ENCODE measurements at places on chromosomes 1 and 21.
A peak's percentile ranks its signal among the peaks of the same experiment; 100 is the strongest.

DNA sequence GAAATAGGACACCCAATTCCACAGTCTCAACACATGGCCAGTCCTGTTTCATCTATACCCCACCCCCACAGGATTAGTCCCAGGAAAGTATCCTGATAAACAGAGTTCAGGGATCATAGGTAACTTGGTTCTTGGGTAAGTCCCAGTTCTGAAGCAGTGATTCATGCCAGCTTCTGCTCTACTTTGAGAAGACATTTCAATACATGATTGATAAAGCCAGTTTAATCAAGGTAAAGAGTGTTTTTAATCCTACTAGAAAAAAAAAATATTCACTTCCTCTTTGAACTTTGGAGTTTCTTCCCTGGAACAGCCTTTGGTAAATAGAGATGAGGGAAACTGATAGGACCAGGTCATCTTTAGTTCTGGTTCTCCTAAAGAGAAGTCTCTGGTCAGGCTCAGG is 142.4 kb downstream of the TLR5 start:
- no peak for DNase-seq

GRCh38 chr1:3707298-3707938 is 44.8 kb upstream of the CCDC27 start:
- no peak for DNase-seq

GRCh38 chr1:94094469-94095111 is 26.4 kb downstream of the ABCA4 start:
- DNase-seq = peak; percentile 57

- no peak for DNase-seq
Observed at GRCh38 chr1:51558375-51558924, 39.4 kb upstream of the EPS15 start.

- no peak for DNase-seq
Observed at GRCh38 chr1:202615501-202616354, 94.5 kb downstream of the SYT2 start.

- DNase-seq = no peak
Observed at GRCh38 chr21:26918323-26919079, 48.4 kb downstream of the ADAMTS5 start.

DNA sequence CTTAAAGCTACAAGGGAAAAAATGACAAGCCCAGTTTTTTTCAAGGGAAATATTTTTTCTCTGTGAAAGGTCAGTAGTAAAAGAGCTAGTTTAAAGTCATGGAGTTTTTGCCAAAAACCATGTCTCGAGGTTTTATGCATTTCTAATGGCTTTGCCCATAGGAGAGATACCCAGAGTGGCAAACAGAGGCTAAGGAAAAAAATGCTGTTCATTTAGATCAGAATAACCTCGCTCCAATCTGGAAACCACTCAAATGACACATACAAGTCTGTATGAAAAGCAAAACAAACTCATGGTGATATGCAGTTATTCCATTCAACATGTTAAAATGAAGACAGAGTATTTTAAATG is 36.9 kb upstream of the EDEM3 start:
- DNase-seq = peak; percentile 24

DNA sequence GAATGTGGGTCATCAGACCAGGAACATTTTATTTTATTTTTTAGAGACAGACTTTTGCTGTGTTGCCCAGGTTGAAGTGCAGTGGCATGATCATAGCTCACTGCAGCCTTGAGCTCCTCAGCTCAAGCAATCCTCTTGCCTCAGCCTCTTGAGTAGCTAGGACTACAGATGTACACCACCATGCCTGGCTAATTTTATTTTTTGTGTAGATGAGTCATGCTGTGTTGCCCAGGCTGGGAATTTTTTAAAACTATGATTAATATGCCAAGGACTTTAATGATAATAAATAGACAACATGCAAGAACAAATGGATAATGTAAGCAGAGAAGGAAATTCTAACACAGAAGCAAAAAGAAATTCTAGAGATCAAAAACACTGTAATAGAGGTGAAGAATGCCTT is 142.4 kb downstream of the AK5 start:
- no peak for DNase-seq

GRCh38 chr1:235404190-235404589 is 37.0 kb downstream of the TBCE start:
- no peak for DNase-seq

- no peak for DNase-seq
Observed at GRCh38 chr1:1684031-1684681, 8.4 kb downstream of the SLC35E2B start.

- no peak for DNase-seq
Observed at GRCh38 chr1:59092126-59092525, 204.8 kb upstream of the FGGY start.

GRCh38 chr1:240562779-240563178 is 49.2 kb downstream of the GREM2 start:
- no peak for DNase-seq

DNA sequence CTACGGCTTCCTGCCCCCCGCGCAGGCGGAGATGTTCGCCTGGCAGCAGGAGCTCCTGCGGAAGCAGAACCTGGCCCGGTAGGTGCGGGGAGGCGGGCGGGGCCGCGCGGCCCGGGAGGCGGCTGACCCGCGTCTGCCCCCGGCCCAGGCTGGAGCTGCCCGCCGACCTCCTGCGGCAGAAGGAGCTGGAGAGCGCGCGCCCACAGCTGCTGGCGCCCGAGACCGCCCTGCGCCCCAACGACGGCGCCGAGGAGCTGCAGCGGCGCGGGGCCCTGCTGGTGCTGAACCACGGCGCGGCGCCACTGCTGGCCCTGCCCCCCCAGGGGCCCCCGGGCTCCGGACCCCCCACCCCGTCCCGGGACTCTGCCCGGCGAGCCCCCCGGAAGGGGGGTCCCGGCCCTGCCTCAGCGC is 16.6 kb downstream of the NOC2L start:
- no peak for DNase-seq

DNA sequence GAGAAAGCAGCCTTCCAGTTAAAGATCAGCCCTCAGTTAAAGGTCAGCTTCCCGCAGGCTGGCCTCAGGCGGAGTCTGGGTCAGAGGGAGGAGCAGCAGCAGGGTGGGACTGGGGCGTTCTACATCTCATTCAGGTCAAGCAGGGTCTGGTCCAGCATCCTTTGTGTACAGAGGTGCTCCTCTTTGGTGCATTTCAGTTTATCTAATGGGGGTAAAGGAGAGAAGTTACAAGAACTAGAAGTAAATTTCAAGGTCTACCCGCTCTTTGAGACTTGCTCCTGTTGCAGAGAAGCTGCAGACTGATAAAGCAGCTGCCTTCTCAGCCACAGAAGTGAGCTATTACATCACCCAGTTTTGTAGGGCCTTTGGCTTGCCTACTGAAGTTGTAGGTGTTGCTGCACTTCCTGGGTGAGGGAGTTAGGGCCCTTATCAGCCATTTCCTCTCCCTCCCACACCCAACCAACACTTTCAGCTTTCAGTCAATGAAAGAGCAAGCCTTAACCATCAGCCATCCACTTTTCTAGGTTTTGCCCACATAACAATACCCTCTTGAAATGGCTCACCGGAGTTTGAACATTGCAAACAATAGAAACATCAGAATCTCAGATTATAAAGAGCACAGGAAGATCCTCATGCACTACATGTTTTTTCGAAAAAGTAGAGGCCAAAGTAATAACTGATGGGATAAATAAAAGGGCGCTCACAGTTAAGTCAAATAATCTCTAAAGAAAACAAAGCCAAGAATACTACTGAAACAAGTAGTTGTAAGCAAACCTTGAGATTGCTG is 2.8 kb upstream of the NUP210L start:
- no peak for DNase-seq

DNA sequence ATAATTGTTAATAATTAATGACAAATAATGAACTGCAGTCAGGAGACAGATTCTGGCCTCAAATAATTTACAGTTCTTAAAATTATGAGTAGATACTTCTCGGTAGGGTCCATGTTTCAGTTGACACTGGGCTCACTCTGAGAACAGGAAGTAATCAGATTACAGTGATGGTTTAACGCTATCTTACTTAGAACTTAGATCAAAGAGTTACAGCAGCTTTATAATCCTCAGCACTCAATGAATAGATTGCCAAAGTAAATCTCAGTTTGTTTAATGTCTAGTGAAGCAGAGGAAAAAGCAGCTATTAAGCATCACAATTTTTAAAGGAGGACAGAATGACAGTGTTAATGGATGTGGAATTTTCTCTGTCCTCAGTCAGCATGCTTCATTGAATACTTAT is 79.6 kb downstream of the PDE4B start:
- DNase-seq = no peak

GRCh38 chr1:195820925-195821324 is 787.3 kb downstream of the KCNT2 start:
- no peak for DNase-seq

DNA sequence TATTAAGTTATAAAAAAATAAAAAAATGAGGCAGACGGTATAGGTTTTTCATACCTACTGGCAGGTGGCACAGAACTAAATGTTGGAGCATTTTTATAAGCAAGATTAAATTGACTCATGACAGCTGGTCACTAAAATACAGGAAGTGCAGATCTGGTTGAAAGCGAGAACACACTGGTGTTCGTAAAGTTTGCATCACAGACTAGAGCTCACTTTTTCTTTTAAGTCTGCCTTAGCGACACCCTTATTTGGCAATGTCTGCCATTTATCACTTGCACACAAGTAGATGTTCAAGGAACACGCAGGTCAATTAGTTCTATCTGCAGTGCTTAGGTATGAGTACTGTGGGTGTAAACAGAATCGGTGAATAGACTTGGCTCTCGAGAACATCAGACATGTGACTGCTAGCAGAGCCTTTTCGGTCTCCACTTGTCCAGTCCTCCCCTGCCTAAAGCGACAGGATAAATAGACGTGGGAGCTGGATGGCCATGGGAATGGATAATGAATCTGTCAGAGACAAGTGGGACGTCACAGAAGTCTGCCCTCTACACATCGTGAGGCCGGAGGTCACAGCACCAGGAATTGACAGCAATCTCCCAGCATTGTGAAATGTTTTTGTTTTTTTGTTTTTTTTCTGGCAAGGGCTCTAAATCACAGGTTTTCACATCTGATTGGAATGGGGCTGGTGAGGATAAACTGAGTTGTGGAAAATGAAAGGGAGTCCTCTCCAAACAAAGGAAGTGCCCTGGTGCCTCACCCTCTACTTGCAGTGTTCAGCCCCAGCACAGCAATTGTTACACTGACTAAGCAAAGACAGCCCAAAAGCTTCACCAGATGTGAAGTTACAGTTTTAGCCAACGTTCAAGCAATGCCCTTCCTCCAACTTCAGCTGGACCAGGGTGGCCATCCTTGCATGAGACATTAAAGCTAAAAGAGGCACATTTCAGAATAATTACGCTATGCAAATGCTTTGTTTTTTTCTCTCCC is 248.9 kb downstream of the NTNG1 start:
- no peak for DNase-seq

GRCh38 chr1:220970311-220970710 is 91.1 kb downstream of the HLX start:
- no peak for DNase-seq

- no peak for DNase-seq
Observed at GRCh38 chr1:66033781-66034180, 241.1 kb downstream of the PDE4B start.

GRCh38 chr1:45890078-45890477 is 86.7 kb downstream of the MAST2 start:
- DNase-seq = no peak

- no peak for DNase-seq
Observed at GRCh38 chr1:180571832-180572636, 13.3 kb downstream of the OVAAL start.

- no peak for DNase-seq
Observed at GRCh38 chr1:67682659-67683197, 2.3 kb upstream of the GADD45A start.

GRCh38 chr1:153141377-153141776 is 9.3 kb downstream of the SPRR2G start:
- DNase-seq = no peak

- no peak for DNase-seq
Observed at GRCh38 chr1:60483509-60483908, 409.9 kb upstream of the C1orf87 start.

- DNase-seq = no peak
Observed at GRCh38 chr1:184861755-184862336, 107.2 kb upstream of the EDEM3 start.

GRCh38 chr1:223776075-223776814 is 63.9 kb downstream of the CAPN2 start:
- DNase-seq = peak; percentile 79

DNA sequence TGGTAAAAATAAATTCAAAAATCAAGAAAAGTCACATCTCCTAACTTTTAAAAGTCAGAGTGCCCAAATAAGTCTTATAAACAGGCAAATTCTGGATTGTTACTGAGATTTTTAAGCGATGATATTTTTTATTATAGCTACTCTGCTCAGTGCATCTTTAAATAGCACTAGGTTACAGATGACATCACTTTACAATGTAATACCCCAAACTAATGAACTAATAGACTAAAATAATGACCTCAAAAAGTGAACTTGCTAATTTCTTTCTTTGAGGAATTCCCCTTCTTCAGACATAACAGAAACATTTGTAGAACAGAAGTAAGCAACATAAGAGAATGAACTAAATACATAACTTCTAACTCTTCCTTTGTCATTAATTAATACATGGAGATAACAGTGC is 33.0 kb upstream of the ACTA1 start:
- no peak for DNase-seq

DNA sequence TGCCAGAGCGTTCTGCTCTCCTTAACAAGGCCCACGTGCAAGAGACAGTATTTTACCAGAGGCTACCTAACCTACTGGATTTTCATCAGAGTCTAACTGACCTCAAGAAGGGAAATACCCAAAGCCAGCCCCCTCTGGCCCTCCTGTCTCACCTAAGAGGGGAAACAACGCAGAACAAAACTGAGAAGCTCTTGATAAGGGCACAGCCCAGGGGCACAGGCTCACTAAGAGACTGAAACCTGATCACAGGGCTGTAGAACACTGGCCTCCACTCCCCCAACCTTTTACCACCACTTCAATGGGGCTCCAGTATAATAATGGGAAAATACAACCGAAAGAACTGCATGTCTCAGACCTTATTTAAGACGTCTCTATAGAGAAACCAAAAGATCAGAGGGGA is 449.5 kb upstream of the CAMK1G start:
- no peak for DNase-seq

DNA sequence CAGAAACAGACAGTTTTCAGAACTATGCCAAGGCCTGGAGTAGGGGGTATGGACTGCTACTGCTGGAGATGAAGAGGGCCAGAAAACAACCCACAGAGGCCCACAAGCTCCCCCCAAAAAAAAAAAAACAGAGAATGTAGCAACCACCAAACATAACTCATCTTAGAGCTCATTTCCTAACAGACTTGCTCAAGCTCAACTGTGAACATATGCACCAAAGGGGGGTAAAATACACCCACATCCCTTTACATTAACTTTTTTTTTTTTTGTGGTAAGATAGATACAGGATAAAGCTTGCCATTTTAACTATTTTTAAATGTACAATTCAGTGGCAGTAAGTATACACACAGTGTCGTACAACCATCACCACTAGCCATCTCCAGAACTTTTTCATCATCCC is 36.0 kb downstream of the SEC16B start:
- no peak for DNase-seq

DNA sequence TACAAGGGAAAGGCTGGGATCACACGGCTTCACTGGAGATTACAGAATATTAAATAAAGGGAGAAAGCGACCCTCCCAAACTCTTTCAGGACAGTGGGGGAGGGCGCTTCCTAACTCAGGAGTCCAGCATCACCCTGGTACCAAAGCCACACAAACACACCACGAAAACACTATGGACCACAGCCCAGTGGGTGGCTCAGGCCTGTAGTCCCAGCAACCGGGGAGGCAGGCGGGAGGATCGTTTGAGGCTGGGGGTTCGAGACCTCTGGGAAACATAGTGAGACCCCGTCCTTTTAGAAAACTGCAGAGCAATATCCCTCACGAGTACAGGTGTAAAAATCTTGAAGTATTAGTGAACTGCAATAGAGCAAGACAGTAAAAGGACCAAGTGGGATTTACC is 16.0 kb downstream of the TRIM11 start:
- DNase-seq = no peak
